Amniotic stem cell (primary cell): ENCODE measurements at places on chromosomes 16 and 17.

DNA sequence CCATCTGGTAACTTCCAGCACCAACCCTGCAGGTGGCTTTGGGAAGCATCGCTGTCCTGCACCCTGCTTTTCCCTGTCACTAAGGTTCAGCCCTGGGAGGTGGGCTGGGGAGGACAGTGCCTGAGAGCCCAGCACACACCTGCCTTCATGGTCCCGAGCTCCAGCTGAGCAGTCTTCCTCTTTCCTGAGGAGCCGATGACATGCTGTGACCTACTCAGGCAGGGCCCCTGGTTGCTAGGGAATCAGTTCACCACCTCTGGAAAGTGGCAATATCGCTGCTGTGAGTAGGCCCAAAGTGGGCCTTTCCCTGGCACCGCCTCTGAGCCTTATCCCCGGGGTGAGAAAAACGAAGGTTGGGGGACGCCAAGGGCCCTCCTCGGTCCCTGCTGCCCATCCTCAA, 17.9 kb downstream of the ST3GAL2 start:
- no peak for DNase-seq

- no peak for DNase-seq
These were observed 377.0 kb upstream of the TNRC6C start for GRCh38 chr17:77581480-77581879.

GRCh38 chr17:17025621-17026020, 16.6 kb upstream of the MPRIP start:
- no peak for DNase-seq

DNA sequence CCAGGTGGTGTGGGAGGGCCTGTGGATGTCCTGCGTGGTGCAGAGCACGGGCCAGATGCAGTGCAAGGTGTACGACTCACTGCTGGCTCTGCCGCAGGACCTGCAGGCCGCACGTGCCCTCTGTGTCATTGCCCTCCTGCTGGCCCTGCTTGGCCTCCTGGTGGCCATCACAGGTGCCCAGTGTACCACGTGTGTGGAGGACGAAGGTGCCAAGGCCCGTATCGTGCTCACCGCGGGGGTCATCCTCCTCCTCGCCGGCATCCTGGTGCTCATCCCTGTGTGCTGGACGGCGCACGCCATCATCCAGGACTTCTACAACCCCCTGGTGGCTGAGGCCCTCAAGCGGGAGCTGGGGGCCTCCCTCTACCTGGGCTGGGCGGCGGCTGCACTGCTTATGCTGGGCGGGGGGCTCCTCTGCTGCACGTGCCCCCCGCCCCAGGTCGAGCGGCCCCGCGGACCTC, 798 bp downstream of the CLDN9 start:
- no peak for DNase-seq

DNA sequence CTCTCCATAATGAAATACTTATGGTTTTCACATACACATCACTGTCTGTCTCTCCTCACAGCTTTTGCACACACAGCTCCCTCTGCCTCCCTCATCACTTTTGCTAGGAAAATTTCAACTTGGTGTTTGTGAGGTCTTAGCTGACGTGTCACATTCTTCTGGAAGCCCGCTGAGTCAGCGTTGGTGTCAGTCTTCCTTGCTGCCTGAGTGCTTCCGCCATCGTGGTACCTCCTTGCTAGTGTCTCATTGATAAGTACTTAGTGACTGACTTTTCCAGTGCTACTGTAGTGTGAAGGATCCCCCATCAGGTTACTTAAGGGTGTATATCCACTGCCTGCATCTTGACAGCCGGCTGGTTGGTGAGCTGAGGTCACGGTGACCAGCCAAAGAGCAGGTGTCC, 33.5 kb downstream of the CA10 start:
- DNase-seq = no peak
